ENCODE measurements at places on chromosomes 12 and 14. TPM values are rescaled to one million over a fixed set of nuclear protein-coding genes. Genes with fewer than 3 reads are reported as not detected.
A peak's percentile ranks its signal among the peaks of the same experiment; 100 is the strongest.

- no peak for DNase-seq
Measured at GRCh38 chr12:68326716-68327115, 5.4 kb downstream of the MDM1 start.

DNA sequence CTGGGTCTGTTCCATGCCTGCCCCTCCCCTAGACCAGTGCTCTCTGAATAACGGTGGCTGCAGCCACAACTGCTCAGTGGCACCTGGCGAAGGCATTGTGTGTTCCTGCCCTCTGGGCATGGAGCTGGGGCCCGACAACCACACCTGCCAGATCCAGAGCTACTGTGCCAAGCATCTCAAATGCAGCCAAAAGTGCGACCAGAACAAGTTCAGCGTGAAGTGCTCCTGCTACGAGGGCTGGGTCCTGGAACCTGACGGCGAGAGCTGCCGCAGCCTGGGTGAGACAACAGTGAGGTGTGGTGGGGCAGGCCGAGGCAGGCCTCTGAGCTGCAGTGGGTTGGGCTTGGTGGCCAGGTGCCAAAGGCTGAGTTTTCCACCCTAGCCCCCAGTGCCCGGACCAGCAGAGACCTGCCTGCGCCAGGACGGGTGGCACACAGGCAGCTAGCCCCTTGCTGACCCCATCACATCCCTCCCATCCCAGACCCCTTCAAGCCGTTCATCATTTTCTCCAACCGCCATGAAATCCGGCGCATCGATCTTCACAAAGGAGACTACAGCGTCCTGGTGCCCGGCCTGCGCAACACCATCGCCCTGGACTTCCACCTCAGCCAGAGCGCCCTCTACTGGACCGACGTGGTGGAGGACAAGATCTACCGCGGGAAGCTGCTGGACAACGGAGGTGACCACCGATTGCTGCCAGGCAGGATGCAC lies 28.2 kb upstream of the LRP1-AS start:
- DNase-seq, result peak; percentile 44

DNA sequence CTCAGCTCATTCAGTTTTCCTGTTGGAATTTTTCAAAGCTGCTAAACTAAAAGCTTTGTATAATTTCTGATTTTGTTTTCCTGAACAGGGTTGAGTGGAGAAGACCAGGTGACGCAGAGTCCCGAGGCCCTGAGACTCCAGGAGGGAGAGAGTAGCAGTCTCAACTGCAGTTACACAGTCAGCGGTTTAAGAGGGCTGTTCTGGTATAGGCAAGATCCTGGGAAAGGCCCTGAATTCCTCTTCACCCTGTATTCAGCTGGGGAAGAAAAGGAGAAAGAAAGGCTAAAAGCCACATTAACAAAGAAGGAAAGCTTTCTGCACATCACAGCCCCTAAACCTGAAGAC lies 367.1 kb upstream of the OR4E1 start:
- no peak for DNase-seq

DNA sequence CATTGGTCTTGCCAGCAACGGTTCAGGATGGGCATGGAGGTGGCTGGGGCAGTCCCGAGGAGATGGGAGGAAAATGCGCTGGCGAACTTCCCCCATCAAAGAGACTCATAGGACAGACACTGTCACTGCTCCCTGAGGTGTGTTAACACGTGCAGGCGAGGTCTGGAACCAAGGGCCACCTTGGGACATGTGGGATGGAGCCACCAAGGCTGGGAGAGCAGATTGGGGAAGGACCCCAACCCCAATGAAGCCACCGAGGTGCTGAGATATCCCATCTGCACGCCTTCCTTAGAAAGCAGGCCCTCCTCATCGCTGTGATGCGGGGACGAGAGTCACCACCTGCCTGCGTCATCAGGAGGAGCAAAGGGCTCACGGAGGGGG lies 16.9 kb upstream of the BEGAIN start:
- no peak for DNase-seq

- no peak for DNase-seq
Measured at GRCh38 chr12:93719710-93720109, 42.5 kb downstream of the CRADD start.

DNA sequence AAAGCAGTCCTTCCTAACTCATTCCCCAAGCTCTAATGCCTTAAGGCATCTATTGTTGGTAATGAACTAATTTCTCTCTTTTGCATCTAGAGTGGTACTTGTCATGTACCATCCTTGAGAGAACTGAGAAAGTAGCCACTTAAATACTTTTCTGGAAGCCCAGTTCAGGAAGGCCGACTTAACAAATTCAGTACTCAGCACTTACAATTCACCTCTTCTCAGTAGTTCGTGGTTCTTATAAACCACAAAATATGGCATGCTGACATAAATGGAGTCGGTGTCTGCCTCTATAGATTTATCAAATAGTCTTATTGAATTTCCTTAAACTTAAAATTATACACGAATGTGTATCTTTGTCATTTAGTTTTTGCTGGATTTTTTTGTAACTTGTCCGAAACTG lies 9.4 kb upstream of the COCH start:
- DNase-seq, result no peak

DNA sequence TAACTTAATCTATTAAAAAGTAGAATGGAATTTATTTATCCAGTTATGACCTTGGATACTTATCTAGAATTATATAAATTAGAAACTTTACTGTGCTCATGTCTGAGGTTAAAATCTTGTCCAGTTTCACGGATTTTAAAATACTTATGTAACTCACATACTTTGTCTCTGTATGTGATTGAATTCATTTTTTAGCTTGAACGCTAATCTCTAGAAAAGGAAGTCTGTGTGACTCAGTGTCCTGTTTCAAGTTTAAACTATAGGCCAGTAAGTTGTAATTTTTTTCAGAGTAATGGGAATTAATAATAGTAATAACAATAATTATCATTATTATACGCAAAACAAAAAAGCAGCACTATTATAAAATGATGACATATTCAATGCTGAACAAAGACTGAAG lies 168.6 kb downstream of the CPNE8 start:
- DNase-seq, result no peak

GRCh38 chr12:53725824-53726223 lies 1.4 kb downstream of the CALCOCO1 start:
- DNase-seq, result no peak

GRCh38 chr14:73787486-73788316 lies 63.9 kb upstream of the PTGR2 start:
- no peak for DNase-seq

- no peak for DNase-seq
Measured at GRCh38 chr12:125305231-125305630, 240.0 kb downstream of the AACS start.

DNA sequence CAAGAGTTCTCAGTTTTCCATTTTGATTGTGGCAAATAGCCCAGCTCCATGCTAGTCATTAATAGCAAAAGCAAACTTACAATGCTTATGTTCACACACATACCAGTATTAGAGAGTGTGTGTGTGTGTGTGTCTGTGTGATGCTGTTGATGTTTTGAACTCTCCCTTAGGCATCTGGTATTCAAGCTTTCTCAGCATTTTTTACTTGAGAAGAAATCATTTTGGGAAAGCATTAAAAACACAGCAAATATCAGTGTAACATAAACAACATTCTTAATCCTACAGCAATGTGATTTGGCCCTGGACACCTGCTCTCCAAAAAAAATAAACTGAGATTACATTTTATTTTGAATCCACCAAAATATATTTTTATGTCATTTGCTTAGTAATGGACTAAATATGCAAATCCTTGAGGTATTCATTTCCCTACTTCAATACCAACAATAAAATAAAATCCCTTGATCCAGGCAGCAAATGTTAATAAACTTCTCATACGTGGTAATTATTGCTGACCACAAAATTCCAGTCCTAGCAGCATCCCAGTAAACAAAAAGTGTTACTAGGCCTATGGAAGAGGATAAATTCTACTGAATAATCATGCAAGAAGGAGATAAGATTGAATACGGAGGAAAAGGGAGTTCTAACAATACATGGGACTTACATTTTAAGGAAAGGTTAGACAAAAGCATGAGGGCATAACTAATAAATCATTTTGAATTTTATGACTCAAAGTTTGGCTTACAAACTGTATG lies 249.5 kb upstream of the CLEC14A start:
- peak; percentile 15 for DNase-seq

GRCh38 chr12:52423661-52424500 lies 10.3 kb downstream of the KRT75 start:
- DNase-seq, result no peak

DNA sequence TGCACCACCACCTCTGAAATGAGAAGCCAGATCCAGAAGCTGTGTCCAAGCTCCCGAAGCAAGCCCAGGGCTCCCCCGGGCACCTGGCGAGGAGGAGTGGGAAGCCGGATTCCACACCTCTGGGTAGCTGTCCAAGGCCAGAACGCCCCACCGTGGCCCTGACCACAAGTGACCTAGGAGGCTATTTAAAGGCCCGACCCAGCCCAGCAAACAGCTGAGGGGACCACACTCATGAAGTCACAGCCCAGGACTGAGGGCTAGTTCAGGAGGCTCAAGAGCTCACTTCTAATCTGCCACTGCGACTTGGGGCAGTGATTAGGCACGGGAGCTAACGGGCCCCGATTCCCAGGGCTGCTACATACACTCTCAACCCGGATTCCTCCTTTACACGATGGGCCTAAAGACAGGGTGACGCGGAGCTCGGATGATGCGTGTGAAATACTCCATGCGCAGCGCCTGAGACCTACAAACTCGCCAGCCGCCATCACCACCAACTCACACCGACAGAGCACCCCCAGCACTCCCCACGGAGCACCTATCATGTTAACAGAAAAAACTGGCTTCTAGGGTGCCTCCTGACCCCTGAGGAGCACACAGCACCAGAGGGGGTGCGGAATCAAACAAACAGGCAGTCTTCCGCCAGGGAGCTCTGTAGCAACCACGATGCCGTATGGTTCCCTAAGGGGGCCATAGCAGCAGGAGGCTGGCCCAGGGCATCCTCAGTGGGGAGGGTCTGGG lies 84.0 kb upstream of the GPR68 start:
- DNase-seq, result no peak

DNA sequence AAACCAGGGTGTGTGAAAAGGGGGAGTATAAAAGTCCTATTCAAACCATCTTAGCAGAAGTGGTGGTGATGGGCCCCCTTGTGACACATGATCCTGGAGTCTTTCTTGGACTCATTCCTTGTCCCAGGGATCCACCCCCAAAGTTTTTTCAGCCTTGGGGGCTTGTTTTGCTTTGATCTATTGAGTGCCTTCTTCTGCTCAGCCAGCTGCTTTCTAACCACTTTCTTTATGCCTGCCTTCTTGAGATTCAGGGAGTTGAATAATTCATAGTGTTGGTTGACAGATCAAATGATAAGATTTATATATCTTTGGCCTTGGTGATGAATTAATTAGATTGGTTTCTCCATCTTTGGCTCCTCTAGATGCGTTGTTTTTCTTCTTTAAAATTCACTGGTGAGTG lies 926.7 kb downstream of the DIO2 start:
- no peak for DNase-seq

DNA sequence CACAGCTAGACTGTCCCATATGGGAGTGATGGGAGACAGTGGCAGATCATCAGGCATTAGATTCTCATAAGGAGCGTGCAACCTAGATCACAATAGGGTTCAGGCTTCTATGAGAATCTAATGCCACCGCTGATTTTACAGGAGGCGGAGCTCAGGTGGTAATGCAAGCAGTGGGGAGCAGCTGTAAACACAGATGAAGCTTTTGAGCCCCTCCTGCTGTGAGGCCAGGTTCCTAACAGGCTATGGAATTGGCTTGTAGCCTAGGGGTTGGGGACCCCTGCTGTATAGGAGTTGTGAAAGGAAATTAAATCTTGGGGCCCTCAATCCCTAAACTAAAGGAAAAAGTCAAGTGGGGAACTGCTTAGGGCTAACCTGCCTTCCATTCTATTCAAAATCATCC lies 29.6 kb downstream of the ADIPOR2 start:
- no peak for DNase-seq

DNA sequence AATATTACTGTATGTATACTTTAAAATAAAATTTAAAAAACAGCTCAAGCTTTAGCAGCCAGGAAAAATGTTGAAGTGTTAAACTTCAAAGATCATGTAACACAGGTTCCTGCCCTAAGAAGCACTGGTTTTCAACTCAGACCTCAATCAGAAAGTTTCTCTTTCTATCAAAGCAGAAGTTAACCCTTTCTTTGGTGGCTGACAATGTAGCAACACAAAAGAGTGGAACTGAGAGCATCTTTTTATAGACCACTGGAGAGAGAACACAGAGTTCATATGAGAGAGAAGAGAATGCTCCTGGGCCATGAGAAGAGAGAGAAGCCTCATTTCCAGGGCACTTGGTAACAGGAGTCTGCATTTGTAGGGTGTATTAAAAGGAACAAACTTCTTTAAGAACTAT lies 42.2 kb upstream of the KTN1 start:
- no peak for DNase-seq

GRCh38 chr12:95723693-95724384 lies 66.7 kb downstream of the NTN4 start:
- DNase-seq, result no peak

GRCh38 chr14:52485350-52485960 lies 66.8 kb downstream of the TXNDC16 start:
- DNase-seq, result no peak

DNA sequence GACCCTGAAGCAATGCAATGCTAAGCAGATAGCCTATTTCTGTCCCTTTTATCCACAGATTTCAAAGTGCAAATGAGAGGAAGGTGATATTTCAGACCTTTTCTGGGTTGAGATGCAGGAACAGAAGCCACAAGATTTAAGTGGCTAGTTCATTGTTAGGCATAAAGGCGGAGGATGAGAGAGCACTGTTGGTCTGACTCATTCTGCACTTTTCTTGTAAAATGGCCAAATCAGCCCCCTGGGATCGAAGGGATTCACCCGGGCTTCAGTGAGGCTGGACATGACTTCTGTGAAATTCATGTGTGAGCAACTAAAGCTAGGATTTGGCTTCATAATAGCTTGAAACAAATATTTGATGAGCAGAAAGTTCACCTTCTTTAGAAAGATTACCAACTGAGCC lies 101.9 kb upstream of the OVCH1 start:
- DNase-seq, result no peak

GRCh38 chr14:57607086-57607485 lies 113.4 kb upstream of the CCDC198 start:
- DNase-seq, result no peak

DNA sequence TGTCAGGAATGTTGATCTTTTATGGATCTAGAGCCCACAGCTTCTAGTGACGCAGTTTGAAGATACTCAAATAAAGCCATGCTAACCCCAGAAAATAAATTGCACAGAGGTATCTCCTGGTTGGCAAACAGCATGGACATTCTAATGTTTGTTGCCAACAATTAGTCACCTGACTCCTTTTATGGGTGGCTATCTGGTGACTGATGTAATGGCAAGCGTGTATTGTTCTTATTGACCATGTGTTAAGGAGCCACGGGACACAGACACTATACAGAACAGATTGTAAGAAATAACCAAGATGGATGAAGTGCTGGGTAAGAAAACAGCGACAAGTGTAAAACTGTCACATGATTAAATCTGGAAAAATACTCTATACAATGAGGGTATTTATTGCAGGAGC lies 401.3 kb upstream of the PDE3A start:
- no peak for DNase-seq

- peak; percentile 47 for DNase-seq
Measured at GRCh38 chr12:52865090-52865944, 16.5 kb upstream of the KRT78 start.

Gene SOAT2
- polyA plus RNA-seq, result not detected

Gene KIF26A
- not detected for polyA plus RNA-seq

Gene TAS2R7
- not detected for polyA plus RNA-seq

Gene STXBP6
- 0.16 TPM for polyA plus RNA-seq

Gene MMP19
- polyA plus RNA-seq, result 43.8 TPM

Gene PLEKHA5
- polyA plus RNA-seq, result 19.5 TPM

Gene EFS
- 6.6 TPM for polyA plus RNA-seq

Gene DENR
- 34.8 TPM for polyA plus RNA-seq

Gene EPYC
- not detected for polyA plus RNA-seq

Gene PRH2
- polyA plus RNA-seq, result not detected

Gene INHBE
- polyA plus RNA-seq, result 10.8 TPM

Gene HOXC12
- not detected for polyA plus RNA-seq
